Adrenal gland (tissue), 19 donors: ENCODE measurements at places on chromosomes 13 and 19. TPM values are rescaled to one million over a fixed set of nuclear protein-coding genes. Genes with fewer than 3 reads are reported as not detected.

- DNase-seq: no peak
These were observed 50.4 kb downstream of the ATP8A2 start for GRCh38 chr13:25422153-25422552.

GRCh38 chr13:65095161-65096082 lies 2134.7 kb downstream of the PCDH9 start:
- DNase-seq: no peak

- no peak for DNase-seq
These were observed 12.1 kb downstream of the NDFIP2 start for GRCh38 chr13:79492918-79493594.

DNA sequence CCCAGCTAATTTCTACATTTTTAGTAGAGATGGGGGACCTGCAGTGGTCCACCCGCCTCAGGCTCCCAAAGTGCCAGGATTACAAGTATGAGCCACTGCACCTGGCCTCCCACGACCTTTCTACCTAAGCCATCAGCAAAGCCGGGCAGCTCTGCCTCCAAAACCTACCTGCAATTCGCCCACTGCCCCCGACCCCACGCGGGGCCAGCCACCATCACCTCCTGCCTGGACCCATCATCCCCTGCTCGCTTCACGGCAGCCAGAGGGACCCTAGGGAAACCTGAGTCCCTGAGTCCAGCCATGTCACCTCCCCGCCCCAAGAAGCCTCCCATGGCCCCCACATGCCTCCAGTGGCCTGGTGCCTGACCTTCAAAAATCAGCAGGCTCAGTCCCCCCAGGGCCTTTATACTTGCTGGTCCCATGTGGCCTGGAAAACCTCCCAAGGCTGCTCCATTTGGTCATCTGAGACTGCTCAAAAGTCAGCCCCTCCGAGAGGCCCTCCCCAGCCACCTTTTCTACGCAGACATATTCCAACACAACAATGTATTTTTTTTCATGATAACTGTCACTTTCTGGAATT lies 12.1 kb downstream of the ERCC2 start:
- no peak for DNase-seq

- no peak for DNase-seq
These were observed 30.4 kb downstream of the TPT1 start for GRCh38 chr13:45310341-45311131.

DNA sequence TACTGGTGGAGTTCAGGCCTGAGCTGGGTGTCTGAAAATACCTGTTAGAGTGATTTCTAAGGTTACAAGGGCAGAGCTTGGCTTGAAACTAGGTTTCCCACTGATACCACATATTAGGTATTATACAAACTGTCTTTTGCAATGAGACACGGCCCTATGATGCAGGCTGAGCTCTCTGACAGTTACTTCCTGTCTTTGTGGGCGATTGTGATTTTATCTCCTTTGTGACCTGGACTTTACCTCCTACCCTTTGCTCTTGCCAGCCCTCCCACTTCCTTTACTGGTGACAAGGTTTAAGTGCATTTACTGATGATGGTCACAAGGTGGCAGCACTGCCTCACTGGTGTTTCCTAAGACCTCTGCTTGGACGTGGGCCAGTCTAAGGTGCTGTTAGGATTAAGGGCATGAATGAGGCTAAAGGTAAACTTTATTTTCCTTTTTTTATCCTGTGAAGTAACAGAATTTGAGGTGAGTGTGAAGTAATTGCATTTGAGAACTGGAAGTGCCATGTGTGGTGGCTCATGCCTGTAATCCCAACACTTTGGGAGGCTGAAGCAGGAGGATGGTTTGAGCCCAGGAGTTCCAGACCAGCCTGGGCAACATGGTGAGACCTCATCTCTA lies 7.7 kb upstream of the CXCL17 start:
- peak; percentile 76 for DNase-seq

DNA sequence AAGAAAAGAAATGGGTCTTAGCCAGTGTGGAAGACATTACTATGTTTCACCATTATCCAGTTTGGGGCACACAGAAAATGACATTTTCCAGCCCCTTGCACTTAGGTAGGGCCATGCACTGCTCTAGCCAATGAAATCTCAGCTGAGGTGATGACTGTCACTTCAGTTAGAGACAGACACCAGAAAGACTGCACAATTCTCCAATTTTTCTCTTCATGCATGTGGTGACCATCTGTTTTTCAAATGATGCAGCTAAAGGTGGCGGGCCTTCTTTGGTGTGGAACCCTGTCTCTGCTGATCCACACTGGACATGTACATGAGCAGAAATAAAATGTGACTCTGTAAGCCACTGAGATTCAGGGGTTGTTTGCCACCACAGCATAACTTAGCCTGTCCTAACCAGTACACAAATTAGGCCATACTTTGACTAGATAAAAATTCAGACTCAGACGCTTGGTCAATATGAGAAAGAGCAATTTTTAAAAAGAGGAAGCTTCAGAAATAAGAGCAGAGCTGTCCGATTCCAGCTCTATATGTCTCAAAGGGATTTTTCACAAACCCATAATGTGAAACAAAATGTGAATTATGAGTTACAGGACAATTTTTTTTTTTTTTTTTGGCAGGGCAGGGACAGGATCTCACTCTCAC lies 6.7 kb downstream of the ZNF565 start:
- no peak for DNase-seq

DNA sequence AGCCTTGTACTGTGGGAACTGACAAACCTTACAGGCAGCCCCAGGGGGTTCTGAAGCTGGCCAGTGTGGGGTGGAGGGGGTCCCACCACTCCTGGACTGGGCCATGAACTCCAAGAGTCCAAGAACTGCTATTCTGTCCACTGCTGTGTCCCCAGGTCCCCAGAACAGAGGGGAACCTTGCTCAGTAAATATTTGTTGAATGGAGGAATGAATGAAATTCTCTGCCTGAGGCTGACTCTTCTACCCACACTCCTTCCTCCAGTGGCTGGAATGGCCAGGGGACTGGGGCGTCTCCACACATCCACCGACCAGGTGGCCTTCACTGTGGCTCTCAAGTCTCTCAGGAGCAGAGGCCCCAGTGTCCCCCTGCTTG lies 11.6 kb downstream of the WIZ start:
- DNase-seq: no peak

GRCh38 chr19:33681081-33681680 lies 59.4 kb downstream of the CHST8 start:
- DNase-seq: no peak

- DNase-seq: no peak
These were observed 1589.1 kb upstream of the SPRY2 start for GRCh38 chr13:81929988-81930387.

- DNase-seq: no peak
These were observed at the start of gene LAIR2 for GRCh38 chr19:54502518-54503048. TSS of gene LAIR2 (plus strand) at chr19:54502831. CDS start at chr19:54502919, 88 bp downstream.

The SIGLEC5 gene
- total RNA-seq: not detected

The RTBDN gene
- not detected for total RNA-seq

The FREM2 gene
- total RNA-seq: 0.18 TPM

The POU2F2 gene
- 1.4 TPM for total RNA-seq

The CGB2 gene
- total RNA-seq: not detected

The C19orf67 gene
- total RNA-seq: not detected

The RUBCNL gene
- 1.1 TPM for total RNA-seq
